SIG-M5 (cell line): ENCODE measurements at places on chromosomes 6 and 20.
A peak's percentile ranks its signal among the peaks of the same experiment; 100 is the strongest.

DNA sequence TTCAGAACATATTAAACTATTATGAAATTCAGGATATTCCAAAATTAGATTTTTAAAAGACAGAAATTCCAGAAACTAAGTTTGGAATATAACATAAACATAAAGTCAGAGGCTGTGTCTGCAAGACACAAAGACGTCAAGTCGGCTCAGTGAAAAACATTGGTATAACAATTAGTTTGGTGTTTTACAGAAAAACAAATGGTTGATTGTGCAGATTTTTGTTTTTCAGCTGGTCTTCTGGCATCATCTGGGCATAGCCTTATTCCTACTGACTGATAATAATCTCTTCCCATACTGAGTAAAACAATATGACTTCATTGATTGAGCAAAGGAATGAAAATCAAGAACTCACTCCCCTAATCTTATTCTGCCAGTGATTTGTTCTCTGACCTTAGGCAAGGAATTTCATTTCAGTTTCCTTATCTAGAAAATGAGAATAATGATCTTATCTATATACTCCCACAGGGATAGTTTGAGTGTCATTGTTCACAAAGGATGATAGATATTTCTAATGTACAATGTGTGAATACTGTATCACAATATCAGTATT lies 84.3 kb downstream of the FRK start:
- no peak for DNase-seq

GRCh38 chr20:9332791-9333479 lies 181.5 kb upstream of the LAMP5 start:
- DNase-seq = no peak

DNA sequence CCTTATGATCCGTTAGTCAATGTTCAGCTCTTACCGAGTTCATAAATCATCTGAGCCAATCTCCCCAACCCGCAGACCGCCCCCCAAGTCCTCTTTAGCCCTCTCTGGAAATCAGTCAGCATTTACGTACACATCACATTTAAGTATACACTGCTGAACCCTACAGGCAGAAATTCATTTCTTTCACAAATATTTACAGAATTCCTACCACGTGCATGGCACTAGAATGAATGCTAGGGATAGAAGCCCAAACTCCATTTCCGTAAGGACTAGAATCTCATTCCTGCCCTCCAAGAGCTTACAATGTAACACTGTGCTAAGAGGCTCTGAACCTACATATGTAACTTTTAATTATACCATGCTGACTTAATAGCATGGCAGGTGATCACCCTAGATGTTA lies 1.8 kb downstream of the OSER1 start:
- DNase-seq = no peak

DNA sequence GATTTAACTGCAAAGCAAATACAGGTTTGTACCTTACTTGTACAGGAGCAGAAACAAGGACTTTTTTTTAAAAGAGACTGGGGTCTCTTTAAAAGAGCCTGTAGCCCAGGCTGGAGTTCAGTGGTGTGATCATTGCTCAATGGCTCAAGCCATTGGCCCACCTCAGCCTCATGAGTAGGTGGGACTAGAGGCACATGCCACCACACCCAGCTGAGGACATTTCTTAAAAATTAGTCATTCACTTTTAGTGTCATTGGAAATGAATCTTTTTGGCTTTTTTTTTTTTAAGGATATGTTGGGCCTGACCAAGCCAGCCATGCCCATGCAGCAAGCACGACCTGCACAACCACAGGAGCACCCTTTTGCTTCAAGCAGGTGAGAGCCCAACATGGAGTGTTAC lies 16.9 kb downstream of the SEC23B start:
- no peak for DNase-seq

DNA sequence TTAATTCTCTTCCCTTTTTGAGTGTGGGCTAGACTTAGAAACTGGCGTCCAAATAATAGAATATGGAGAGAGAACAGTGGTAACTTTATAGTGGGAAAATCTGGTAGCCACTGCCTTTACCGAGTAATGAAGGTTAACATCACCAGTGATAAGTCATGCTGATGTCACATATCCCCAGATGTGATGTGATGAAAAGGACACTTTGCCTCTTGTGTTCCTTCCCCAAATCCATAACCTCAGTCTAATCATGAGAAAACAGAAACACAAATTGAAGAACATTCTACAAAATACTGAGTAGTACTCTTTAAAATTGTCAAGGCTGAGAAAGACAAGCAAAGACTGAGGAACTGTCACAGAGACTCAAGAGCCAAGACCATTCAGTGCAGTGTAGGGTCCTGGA lies 17.8 kb downstream of the ANKS1A start:
- no peak for DNase-seq

- DNase-seq = no peak
These were observed 54.9 kb downstream of the TAF4 start for GRCh38 chr20:62010551-62011402.

DNA sequence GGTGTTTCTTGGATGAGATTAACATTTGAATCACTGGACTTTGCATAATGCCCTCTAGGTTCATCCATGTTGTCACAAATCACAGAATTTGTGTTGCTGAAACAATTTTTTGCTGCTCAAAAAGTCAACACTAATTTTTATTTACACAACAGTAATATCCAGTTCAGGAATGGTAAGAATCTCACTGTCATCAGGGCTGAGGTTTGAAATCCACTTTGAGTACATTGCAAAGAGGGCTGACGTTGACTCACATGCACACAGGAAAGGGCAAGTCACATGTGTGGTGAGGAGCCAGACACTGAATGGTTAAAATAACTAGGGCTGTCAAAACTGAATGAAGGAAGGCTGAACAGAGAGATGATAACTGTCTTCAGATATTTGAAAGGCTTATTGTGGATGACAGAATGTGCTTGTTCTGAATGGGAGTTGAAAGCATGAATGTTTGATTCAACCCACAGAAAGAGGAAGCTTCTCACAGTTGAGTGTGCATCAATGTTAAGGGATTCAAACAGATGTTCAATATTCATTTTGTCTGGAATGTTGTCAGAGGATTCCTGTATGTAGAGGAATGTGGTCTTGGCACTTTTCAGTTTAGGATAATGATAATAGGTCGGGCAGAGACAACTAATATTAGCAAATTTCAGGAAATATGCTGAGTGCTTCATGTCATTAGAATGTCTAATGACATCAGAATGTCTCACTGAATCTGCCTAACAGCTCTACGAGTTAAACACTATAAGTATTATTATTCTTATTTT lies 3.6 kb upstream of the ADGRG6 start:
- DNase-seq = no peak

- DNase-seq = no peak
These were observed 244.6 kb downstream of the GJA1 start for GRCh38 chr6:121680058-121680457.

DNA sequence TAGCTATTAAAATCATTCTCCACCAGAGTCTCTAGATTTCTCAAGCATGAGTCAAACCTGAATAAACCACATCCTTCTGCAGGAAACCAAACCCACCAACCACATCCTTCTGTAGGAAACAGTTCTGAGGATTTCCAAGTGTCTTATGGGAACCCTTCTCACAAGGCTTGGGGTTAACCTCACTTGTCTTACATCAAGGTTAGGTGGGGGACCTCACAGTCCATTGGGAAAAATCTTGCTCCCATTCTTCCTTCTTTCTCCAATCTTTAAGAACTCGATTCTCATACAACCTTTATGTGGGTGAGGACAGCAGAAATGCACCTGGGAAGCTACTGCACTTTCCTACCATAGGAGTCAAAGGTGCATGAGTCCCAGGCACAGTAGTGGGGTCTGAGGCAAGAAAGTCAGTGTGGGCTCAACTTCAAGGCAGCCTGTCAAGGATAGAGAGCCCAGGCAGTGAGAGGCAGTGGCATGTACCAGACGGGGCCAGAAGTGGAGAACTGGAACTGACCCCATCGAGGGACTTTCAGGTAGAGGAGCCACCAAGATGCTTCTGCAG lies 114.5 kb downstream of the SLC22A3 start:
- peak; percentile 40 for DNase-seq

- no peak for DNase-seq
These were observed 20.1 kb upstream of the RNGTT start for GRCh38 chr6:88983532-88983931.

- DNase-seq = peak; percentile 24
These were observed 76.0 kb upstream of the TBC1D7 start for GRCh38 chr6:13404228-13404891.
